ENCODE measurements at places on chromosomes 12 and 14.
A peak's percentile ranks its signal among the peaks of the same experiment; 100 is the strongest.

GRCh38 chr12:124389138-124389724, 94.3 kb downstream of the RFLNA start:
- DNase-seq, result peak; percentile 31

- no peak for DNase-seq
These were observed 27.6 kb downstream of the HELB start for GRCh38 chr12:66329941-66330340.

DNA sequence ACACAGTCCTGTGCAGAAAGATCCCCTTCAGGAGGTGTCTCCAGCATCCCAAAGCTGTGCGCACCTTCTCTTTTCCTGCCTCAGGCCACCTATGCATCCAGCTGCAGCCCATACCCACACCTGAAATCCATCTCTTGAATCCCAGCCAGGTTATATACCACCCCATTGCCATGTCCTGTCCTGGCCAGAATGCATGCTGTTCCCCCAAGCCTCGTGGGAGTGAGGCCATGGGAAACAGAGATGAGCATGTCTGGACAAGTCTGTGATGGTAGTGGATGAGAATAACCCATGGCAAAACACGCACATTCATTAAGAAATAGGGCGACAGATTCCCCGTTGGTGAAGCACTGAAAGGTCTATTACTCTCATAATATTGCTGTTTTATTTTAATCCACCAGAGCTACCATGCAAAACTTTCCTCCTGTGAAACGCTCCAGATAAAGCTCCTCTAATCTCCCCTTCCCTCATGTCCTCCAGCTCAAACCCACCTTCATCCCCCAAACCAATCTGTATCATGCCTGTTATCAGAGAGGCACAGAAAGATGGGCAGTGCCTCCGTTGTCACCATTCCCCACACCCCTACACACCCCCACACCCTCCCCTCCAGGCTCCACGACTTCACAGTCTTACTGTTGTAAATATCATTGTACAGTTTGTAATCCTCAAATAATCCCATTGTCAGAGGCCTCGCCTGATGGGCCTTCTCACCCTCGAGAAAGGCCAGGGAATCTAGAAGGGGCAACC, 97.5 kb upstream of the FKBP4 start:
- DNase-seq, result no peak

DNA sequence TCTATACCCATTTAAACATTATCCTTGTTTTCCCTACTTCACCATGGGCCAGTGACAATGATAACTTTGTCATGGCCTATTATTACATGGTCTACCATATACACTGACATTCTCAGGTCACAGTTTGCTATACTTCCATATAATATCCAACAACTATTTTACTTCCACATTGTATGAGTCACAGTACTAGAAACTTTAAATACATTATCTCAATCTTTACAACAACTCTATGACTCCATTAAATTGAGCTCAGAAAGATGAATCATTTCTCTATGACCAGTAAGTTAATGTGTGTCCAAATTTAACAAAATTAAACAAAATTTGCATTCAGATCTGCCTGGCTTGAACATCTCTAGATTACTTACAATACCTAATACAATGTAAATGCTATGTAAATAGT, 93.9 kb downstream of the PLEKHG7 start:
- DNase-seq, result no peak

- DNase-seq, result no peak
These were observed 838 bp downstream of the LRIG3 start for GRCh38 chr12:58919231-58920101.

DNA sequence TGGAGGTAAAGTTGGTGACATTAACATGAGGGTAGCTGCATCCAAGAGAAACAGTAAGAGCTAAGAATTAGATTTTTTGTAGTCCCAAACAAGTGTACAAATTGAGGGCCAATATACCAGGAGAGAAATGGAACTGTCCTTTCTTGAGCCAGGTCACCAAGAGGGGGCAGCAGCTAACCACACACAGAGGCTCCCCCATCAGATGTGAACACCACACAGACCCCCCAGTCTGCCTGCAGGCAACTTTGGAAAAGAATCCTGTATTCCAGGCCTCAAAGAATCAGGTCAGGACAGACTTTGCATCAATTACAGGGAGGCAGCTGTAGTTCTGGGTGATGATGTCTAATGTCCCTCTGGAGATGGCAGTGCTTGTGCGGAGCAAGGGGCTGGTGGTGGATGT, 77.9 kb downstream of the SPTB start:
- DNase-seq, result no peak

GRCh38 chr12:12723149-12723680, 6.0 kb downstream of the CDKN1B start:
- no peak for DNase-seq

DNA sequence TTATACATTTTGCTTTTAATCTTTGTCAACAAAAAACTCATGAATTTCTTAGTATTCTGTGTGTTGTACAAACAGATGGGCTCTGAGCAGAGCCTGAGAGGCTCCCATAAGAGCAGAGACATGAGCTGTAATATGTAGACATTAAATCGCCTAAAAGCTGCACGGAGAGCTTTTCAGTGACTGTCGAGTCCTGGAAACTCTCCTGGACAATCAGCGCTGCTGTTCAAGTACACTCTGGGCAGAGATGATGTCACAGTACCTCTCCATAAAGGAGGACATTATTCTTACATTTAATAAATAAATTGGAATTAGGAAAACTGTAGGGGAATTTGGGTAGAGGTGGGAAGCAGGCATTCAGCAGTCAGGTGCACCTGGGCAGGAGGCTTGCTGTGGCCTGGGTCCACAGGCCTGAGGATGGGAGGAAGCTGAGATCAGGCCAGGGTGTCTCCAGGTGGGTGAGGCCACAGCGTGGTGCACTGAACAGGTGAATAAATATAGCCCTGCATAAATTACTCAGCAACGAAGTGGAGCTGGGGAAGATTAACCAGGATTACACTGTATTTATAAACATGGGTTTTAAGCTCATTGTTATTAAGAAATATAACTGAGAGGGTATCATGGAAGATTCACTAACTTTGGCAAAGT, 13.3 kb upstream of the TCL1A start:
- DNase-seq, result no peak

DNA sequence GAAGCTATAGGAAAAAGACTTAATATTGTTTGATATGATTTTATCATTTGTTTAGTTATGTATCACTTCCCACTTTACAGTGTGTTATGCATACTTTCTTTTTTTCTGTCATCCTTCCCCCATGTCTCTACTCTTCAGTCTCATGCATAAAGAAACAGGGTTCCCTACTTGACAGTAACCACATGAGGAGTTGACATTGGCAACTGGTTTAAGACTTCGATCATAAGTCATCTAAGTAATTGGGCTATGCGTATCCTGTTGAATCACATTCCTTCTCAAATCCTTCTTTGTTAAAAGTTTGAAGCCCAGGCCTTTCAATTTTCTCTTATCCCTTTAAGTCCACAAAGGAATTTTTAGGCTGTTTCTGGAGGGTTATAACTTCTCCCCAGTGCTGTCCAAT, 358.7 kb downstream of the RAD51B start:
- DNase-seq, result no peak

- peak; percentile 79 for DNase-seq
These were observed at the start of gene DDHD1 for GRCh38 chr14:53152887-53153701. DDHD1 (minus strand) TSS chr14:53153323; CDS start chr14:53153098, 225 bp downstream.

DNA sequence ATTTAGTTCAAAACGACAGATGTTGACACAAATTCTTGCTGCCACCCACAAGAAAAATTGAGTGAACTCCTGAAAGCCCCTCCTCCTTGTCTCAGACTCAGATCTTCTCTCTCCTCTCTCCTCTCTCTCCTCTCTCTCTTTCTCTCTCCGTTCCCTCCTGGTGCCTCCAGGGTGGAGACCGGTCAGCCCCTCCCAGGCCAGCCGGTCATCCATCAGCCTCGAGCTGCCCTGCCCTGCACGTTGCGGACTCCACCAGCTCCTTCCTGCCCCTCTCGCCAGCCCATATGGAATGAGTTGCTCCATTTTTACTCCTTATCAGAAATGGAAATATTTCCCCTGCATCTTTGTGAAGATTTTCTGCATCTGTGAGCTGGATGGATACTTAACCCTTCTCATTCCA, 103.8 kb downstream of the TBX5 start:
- DNase-seq, result no peak

DNA sequence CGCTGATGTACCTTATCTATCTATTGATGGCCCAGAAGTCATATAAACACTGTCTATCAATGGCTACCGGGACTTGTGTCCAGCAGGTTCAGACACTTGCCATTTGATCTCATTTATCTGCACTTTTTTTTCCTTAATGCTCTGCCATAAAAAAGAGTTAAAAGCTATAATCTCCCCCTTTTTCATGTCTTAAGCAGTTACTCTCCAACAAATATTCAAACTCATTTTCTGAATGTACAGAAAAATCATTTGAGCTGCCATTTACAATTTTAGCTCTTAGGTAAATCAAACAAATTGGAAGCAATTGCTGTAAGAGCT, 101.4 kb downstream of the SLC8A3 start:
- DNase-seq, result no peak

DNA sequence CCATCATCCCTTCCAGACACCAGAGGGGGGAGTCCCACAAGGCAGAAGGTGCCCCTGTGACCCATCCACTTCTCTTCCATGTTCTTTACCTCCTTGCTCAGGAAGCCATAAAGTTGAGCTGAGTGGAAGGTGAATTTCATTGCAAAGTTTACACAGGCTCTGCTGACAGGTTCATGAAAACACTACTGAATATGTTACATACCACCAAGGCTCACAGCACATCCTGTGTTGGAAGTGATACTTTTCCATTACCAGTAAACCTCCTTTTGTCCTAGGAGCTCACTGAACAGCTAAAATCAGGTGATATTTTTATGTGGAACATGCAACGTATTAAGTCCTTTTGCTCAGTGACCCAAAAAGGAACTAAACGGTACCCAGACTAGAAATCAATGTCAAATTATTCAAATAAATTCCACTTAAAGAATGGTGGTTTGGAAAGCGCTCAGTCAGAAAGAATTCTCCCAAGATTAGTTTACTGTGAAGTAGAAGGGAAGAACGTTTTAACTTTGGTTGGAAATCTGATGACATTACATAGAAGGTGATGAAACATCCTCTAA, 196.2 kb upstream of the NUDT4 start:
- no peak for DNase-seq

DNA sequence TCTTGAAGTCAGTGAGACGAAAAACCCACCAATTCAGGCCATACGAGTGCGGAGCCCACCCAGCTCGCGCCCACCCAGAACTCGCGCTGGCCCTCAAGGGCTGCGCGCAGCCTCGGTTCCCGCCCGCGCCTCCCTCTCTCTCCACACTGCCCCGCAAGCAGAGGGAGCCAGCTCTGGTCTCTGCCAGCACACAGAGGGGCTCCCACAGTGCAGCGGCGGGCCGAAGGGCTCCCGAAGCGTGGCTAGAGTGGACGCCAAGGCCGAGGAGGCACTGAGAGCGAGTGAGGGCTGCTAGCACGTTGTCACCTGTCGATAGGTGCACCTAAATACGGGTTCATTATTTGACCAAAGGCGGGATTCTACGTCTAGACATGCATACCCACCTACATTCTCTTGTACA, 2.2 kb upstream of the CDKN3 start:
- DNase-seq, result no peak

DNA sequence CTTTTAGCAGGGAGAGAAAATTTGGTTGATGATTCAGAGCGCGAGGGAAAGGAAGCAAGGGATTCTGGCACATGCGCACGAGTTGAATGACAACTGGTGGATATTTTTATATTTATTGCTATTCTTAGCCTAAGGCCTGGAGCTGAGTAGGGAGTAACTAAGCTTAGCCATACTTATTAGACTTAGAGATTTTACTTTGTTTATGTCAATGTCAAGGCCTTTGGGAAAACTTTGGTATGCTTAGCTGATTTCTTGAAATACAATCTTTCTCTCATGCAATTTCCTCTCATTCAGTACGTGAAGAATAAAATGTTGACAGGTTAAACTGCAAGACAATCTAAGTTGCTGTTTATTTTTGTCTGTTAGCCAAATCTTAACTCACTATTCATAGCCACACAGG, 101.1 kb downstream of the CRADD start:
- DNase-seq, result no peak

GRCh38 chr14:63045612-63046320, 508 bp upstream of the KCNH5 start:
- no peak for DNase-seq

GRCh38 chr14:96042248-96042930, 3.2 kb downstream of the C14orf132 start:
- no peak for DNase-seq

Measured in stimulated activated CD4-positive, alpha-beta T cell treated with anti-CD3 and anti-CD28 coated beads, Interleukin-15, amount 100 ng/mL, for 1 hour (primary cell).